ENCODE measurements at places on chromosomes 16 and 17.

DNA sequence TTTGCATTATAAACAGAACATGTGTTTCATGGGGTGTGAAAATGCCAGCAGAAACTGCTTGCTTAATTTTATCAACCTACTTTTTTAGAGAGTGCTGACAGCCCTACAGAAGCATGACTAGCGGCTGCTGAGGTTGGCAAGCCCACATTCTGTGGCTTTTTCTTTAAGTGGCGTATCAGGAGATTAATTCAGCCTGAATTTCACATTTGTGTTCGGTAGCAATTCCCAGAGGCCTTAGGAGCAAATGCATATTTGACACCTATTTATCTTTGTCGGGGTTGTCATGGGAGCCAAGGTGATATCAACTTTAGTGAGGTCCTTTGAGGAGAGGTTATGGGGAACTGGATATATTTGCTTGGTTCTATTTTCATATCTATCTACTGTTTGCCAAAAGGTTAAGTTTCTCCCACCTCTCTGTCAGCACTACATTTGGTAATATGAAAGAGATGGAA lies 140.9 kb downstream of the KCNJ2 start:
- DNase-seq: no peak

DNA sequence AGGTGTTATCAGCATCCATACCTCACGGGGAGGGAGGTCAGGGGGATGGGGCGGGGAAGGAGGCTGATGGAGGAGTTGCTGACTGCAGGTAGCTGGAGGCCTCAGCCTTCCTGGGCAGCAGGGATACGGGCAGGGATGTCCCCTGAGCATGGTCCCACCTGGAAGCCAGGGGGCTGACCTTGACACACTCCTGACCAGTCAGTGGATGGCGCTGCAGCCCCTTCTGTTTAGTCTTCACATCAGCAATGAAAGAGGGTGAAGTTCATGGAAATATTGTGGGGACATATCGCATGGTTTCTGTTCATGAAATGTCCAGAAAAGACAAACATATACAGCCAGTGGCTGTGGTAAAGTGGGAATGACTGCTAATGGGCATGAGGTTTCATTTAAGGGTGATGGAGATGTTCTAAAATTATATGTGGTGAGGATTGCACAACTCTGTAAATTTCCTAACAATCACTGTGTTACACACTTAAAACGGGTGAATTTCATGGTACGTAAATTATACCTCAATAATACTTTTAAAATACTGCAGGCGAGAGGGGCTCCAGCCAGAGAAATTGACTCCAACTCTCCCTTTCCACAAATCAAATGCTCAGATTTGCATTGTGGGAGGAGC lies 489.6 kb downstream of the CDH13 start:
- DNase-seq: no peak

- no peak for DNase-seq
These were observed 14.1 kb downstream of the PEMT start for GRCh38 chr17:17577373-17577772.

DNA sequence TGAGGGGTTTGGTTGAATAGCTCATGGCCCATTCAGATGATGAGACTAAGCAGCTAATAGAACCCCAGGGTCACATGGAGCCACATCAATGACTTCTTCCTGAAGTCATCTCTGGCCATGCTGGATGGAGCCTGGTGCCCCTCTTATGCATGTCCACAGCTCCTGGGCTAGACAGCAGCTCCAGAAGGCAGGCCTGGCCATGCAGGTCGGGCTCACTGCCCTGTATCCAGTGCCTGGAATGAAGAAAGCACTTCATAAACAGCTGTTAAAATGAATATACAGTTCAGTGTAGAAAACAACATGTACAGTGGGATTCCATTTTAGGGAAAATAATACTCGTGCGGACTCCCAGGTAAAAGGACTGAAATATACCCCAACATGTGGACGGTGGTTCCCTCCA lies 73.9 kb downstream of the GNAO1 start:
- DNase-seq: no peak

GRCh38 chr17:74080656-74081582 lies 122.6 kb upstream of the RPL38 start:
- no peak for DNase-seq

- no peak for DNase-seq
These were observed 2.8 kb downstream of the CDIPT start for GRCh38 chr16:29860218-29860617.

GRCh38 chr17:17414341-17414805 lies 62.4 kb upstream of the MED9 start:
- no peak for DNase-seq

- DNase-seq: no peak
These were observed 7.7 kb downstream of the GINS3 start for GRCh38 chr16:58399718-58400633.

GRCh38 chr17:69534235-69534621 lies 119.7 kb downstream of the MAP2K6 start:
- no peak for DNase-seq

- DNase-seq: no peak
These were observed 296.1 kb upstream of the SOX9 start for GRCh38 chr17:71824671-71825070.

GRCh38 chr17:75487351-75488070 lies 27.8 kb downstream of the CASKIN2 start:
- DNase-seq: no peak

DNA sequence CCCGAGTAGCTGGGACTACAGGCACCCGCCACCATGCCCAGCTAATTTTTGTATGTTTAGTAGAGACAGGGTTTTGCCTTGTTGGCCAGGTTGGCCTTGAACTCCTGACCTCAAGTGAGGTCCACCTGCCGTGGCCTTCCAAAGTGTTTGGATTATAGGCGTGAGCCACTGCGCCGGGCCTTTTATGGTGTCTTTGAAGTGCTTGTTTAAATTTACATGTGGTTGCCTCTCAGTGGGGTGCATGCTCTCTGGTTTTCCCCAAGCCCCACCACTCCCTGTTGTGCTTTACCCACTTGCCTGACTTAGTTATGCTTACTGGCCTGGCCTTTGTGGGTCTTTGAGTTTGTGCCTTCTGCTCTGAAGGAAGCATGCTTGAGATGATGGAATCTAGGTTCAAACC lies 132.0 kb downstream of the PRKCB start:
- no peak for DNase-seq

GRCh38 chr17:81371910-81372760 lies 23.1 kb upstream of the BAHCC1 start:
- peak; percentile 85 for DNase-seq

- DNase-seq: peak; percentile 65
These were observed 26.2 kb upstream of the OSGIN1 start for GRCh38 chr16:83926726-83927397.

DNA sequence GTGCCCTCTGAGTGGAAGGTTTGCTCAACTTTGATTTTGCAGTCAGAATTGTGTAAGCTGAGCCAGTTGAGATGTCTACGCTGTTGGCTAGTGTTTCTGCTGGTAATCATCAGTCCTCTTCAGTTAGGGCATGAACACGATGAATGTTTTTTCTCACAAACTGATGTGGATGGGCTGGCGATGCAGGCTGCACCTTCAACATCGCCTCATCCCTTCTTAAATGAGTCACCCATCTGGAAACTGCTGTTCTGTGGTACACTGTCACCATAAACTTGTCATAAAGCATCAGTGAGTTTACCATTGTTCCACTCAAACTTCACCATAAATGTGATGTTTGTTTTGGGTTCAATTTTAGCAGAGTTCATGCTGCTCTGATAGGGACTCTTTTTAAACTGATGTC lies 8.4 kb downstream of the C16orf95 start:
- no peak for DNase-seq

DNA sequence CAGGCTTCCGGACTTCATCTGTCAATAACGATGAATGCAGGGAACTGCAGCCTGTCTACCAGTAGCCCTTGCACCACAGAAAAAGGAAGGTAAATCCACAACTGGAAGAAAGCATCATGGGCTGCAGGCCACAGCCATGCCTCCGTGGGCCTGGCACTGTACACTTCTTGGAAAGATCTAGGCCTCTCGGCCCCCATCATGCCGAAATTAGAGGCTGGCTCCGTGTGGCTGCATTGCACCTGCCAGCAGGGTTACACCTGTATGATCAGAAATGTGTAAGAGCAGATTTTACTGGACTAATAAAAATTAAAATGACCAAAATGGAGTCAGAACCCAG lies 52.2 kb downstream of the SDK2 start:
- no peak for DNase-seq

- DNase-seq: peak; percentile 69
These were observed 62.1 kb downstream of the RMI2 start for GRCh38 chr16:11407047-11407982.

- peak; percentile 64 for DNase-seq
These were observed 34.9 kb downstream of the CMC2 start for GRCh38 chr16:80971819-80972218.

DNA sequence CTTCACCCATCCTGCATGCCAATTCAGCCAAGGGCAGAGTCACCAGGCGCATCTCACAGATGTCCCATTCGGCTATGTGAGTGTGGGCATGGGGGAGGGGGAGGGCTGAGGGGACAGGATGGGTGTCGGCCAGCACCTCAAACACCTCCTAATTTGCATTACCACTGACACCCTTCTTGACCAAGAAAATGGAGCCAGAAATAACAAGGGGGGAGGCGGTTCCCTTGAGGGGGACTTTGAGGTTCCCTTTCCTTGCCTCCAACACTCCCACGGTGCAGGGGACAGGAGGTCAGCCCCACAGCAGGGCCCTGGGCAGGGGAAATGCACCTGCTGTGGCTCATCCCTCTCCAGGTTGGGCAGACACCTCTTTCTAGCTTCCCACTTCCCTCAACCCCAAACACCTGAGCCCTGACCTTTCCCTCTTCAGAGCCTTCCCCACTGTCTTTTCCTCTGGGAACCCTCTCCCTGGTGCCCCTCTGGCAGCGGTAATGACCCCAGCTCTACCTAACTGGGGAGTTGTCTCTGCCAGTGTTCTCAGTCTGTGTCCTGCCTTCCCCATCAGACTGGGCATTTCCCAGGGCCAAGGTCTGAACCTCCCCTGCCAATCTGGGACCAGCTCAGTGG lies 18.2 kb upstream of the TBX21 start:
- DNase-seq: no peak

- DNase-seq: no peak
These were observed 239.4 kb downstream of the MRTFB start for GRCh38 chr16:14310519-14310991.

DNA sequence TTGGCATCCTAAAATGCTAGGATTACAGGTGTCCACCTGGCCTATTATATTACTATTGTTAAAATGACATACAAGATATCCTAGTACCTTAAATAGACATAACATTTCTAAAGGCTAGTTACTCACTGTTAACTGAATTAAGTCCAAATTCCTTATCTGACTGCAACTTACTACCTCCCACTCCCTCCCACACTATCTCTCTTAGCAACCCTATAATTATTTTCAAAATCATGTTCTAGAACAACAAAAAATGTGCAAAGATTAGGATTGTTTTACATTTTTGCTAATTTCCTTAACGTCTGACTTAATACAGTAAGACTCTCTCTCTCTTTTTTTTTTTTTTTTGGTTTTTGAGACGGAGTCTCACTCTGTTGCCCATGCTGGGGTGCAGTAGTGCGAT lies 2.2 kb upstream of the ATF7IP2 start:
- no peak for DNase-seq

DNA sequence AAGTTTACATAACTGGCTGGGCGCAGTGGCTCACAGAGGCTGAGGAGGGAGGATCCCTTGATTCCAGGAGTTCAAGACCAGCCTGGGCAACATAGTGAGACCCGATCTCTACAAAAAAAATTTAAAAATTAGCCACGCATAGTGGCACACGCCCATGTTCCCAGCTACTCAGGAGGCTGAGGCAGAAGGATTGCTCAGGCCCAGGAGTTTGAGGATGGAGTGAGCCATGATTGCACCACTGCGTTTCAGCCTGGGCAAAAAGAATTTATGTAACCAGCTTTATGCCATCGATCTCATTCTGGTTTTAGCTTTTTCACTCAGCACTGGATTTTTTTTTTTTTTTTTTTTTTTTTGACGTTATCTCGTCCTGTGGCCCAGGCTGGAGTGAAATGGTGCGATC lies 9.1 kb upstream of the CD300E start:
- DNase-seq: no peak

GRCh38 chr17:60315650-60316049 lies 76.3 kb downstream of the USP32 start:
- DNase-seq: no peak

GRCh38 chr17:72603420-72604242 lies 482.8 kb downstream of the SOX9 start:
- DNase-seq: no peak

DNA sequence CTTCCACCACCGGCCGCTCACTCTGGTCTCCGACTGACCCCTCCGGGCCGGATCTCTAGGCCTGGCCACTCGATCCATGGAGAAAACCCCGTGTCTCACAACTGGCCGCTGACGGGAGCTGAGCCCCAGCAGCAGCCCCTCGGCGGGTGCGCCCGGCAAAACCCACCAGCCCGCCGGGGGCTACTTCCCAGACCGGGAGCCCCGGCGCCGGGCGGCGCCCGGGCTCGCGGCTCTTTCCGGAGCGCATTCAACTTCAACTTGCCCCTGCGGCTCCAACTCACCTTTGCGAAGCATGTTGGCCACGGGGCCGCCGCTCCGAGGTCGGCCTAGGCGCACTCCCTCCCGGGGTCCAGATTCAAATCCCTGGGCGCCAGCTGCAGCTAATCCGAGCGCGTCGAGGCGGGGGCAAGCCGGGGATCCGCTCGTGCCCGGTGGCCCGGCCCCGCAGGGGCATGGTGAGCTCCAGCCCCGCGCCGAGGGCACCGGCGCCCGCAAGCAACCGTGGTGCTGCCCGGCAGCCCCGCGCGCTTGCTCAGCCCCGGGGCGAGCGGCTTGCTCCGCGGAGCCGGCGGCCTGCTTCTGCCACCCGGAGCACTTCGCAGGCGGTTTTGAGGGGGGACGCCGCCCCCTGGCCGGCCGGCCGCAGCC lies 438 bp downstream of the RTN4RL1 start:
- peak; percentile 57 for DNase-seq

DNA sequence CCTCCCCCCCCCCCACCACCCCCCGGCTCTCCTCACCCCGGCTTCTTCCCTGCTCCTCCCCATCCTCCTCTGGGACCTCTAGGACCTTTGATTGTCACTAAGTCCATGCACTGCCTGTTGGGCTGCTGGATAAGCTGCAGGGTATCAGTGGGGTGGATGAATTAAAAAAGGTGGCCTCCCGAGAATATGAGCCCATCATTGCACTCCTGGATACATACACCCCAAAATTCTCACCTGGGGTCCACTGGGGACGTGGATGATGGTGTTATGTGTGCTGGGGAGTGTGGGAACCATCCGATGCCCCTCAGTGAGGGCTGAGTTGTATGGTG lies 88.8 kb downstream of the IRF8 start:
- DNase-seq: no peak

DNA sequence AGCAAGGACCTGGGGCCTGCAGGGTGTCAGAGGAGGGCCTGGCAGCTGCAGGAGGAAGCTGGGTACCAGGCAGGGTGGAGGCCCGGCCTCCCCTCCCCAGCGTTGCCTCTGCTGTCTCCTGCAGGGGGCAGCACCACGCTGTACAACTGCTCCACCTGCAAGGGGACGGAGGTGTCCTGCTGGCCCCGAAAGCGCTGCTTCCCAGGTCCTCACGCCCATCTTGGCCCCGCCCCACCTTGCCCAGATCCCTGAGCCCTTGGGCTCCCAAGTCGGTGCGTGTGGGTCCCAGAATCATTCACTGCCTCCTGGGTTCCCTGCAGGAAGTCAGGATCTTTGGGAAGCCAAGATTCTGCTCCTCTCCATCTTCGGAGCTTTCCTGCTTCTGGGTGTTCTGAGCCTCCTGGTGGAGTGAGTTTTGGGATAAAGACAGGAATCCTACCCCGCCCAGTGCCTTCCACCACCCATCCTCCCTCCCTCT lies 1.2 kb downstream of the TMEM95 start:
- peak; percentile 93 for DNase-seq

GRCh38 chr17:64787921-64788271 lies 125.8 kb upstream of the SMURF2 start:
- DNase-seq: no peak
